ENCODE measurements at places on chromosomes 7 and 10. TPM values are rescaled to one million over a fixed set of nuclear protein-coding genes. Genes with fewer than 3 reads are reported as not detected.

The HOXA11 gene
- total RNA-seq: not detected

- DNase-seq: no peak
Measured at GRCh38 chr7:137538361-137538762, 194.8 kb upstream of the PTN start.

The ZP3 gene
- not detected for total RNA-seq

DNA sequence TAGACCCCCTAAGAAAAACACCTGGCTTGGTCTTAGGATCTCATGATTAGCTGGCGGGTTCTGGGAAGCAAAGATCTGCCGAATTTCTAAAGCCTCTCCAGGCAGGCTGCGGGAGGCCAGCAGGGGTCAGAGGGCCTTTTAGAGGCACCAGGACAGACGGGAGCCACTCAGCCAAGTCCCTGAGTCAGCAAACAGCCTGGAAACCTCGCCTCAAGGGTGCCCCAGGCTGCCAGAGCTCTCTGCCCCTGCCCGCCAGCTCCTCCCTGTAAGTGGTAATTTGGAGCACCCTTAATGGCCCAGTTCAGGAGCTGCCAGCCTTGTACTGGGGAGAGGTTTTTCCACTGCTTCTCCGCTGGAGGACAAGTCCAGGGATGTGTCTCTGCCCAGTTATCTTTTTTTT, 88.7 kb downstream of the HIP1 start:
- peak; percentile 82 for DNase-seq

The NUTM2D gene
- total RNA-seq: 6.8 TPM

The COL13A1 gene
- total RNA-seq: 9.2 TPM

GRCh38 chr10:107847620-107848019, 683.1 kb upstream of the SORCS1 start:
- DNase-seq: no peak

- no peak for DNase-seq
Measured at GRCh38 chr10:130740166-130740565, 571.4 kb downstream of the TCERG1L start.

GRCh38 chr7:117006907-117007684, 53.8 kb downstream of the ST7 start:
- no peak for DNase-seq

DNA sequence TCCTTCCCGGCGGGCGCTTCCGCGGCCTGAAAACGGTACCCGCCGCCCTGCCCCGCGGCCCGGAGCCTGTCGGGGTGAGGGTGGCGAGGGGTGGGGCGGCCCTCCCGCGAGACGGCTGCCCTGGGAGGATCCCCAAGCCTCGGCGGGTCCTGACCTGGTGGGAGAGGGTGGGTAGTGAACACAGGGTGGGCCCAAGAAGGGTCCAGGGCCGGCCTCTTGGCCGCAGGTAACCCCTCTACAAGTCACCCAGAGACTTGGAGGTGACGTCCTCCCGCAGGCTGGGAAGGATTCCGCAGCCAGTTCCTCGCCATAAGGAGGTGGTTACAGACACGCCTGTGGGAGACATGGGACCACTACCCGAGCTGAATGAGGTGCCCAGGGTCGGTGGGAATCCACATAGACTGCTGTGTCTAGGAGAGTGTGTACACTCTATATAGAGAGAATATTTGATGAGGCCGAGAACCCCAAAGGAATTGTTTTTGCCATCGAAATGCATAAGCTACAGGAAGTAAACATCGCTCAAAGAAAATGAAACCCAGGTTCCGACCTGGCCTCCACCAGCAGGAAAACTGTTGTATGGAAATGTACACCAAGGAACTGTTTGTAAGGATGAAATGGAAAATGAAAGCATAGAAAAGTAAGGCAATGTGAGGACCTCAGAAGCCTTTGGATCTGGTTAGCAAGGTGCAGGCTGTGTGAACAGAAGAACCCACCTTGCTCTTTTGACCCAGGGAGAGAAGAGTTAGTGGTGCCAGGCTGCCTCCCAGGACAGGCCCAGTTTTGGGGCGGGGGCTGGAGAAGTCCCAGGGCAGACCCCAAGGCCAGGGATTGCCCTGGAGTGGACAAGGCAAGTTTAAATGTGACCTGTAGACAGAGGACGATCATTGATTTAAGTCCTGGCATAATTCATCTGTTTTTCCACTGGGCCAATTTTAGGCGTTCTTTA, 659 bp downstream of the OPTN start:
- no peak for DNase-seq

The AQP1 gene
- 826 TPM for total RNA-seq

- no peak for DNase-seq
Measured at GRCh38 chr10:7391748-7392147, 19.1 kb downstream of the SFMBT2 start.

- no peak for DNase-seq
Measured at GRCh38 chr10:13993673-13994089, 337.0 kb downstream of the FRMD4A start.

The PHKG1 gene
- total RNA-seq: 1.1 TPM

The MMD2 gene
- total RNA-seq: not detected

DNA sequence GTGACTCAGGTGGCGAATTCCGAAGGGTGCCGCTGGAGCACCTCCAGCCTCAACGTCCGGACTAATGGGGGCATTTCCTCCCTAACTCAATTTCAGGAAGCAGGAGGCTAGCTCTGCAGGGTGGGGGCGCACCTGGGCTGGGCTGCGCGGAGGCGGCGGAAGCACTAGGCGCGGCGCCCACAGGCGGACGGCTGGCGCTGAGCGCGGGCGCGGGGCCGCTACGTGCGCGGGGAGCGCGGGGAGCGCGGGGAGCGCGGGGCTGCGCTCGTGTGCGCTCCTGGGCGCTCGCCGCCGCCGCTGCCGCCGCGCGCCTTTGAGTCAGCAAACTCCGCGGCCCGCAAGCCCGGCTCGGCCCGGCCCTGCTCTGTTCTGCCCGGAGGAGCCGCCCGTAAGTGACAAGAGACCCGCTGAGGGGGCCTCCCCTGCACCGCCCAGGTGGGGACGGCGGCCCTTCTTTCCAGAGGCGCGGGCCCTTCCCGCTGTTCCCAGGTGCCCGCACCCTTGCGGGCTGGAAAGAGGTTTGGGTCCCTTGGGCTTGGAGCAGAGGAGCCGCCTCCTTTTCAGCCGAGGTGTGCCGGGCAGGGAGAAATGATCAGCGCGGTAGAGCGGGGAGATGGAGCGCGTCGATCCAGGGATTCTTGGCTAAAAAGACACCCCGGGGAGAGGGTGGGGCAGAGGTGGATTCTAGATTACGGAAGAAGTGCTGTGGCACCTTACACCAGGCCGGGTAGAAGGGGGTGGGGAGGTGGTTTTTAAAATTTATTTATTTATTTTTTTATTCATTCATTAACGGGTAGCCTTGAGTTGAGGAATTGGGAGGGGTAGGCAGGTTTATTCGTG, at the start of gene SNX10:
SNX10 (plus strand) TSS at position 164 of the 840 bp plus-strand sequence. CDS start 54,581 bp downstream, outside the sequence.
- peak; percentile 79 for DNase-seq

DNA sequence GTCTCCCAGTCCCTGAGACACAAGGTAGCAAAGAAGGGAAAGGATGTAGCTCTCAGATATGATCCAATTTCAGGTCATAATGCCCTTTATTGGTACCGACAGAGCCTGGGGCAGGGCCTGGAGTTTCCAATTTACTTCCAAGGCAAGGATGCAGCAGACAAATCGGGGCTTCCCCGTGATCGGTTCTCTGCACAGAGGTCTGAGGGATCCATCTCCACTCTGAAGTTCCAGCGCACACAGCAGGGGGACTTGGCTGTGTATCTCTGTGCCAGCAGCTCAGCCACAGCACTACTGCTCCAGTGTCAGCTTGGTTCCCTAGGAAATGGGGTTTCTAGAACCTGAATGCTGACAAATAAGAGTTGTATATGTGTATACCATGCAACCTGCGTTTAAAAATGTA, 74.6 kb upstream of the PRSS58 start:
- no peak for DNase-seq

The ASZ1 gene
- not detected for total RNA-seq

Data from lower lobe of right lung (tissue), 2 donors.